ENCODE measurements at places on chromosomes 11 and 22. TPM values are rescaled to one million over a fixed set of nuclear protein-coding genes. Genes with fewer than 3 reads are reported as not detected.

DNA sequence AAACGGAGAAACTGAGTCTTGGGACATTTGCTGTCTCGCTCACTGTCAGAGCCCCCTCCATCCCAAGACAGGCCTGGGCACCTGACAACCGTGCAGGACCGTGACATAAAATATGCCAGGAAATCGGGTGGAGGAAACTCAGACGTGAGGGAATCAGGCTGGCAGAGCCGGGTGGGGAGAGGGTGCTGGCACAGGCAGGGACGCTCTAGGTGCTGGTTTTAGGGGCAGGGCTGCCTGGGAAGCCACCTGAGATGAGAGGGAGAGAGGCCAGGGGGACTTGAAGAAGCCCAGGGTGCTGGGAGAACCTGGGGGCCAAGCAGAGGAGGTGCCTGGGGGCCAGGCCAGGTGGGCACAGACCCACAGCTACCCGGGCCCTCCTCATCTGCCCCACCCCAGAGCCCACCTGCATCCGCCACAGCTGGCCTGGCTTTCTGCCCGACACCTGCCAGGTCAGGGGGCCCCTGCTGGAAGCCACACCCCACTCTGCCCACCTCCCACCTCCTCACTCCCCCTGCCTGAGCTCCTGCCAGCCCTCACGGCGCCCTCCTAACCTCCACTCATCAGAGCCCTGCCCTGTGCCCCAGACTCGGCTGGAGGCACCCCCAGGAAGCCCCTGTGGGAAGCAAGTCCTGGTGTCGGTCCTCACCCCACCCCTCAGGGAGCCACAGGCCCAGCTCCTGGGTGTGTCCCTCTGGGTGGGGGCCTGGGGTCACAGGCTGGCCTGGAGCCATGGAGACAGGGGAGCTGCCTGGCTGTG, 27.3 kb upstream of the MUC5AC start:
- DNase-seq = peak; percentile 43

- DNase-seq = no peak
Measured at GRCh38 chr11:114095899-114096298, 36.4 kb downstream of the ZBTB16 start.

- DNase-seq = no peak
Measured at GRCh38 chr11:120340529-120340928, 4.3 kb downstream of the ARHGEF12 start.

DNA sequence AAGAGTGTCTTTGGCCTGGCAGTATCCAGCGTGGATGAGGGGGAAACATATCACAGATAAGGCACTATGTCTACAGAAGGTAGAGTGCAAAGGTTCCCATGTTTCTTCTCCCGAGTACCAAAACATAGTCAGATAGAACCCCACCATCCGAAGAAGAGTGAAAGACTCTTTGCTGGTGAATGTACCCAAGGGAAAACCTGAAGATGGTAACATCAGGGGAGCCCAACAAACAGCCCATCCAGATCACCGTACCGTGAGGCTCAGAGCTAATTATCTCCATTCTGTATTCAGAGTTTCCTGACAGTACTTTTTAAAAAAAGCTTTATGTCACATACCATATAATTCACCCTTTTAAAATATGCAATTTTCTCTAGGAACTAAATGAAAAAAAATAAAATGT, 44.4 kb downstream of the RAB30 start:
- no peak for DNase-seq

DNA sequence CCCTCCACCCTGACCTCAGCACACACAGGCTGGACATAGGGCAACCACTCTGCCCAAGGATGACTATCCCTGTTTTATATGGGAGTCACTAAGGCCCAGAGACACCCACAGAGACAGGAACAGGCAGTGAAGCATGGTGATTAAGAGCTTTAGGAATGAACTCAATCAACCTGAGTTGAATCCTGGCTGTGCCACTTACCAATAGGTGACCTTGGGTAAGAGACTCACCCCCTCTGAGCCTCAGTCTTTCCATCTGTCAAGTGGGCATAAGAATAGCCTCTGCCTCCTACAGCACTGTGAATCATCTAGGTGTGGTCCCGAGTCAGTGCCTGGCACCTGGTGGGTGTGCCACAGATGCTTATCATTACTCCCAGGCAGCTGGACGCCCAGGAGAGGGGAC, 6.8 kb downstream of the CRYBB1 start:
- DNase-seq = no peak

DNA sequence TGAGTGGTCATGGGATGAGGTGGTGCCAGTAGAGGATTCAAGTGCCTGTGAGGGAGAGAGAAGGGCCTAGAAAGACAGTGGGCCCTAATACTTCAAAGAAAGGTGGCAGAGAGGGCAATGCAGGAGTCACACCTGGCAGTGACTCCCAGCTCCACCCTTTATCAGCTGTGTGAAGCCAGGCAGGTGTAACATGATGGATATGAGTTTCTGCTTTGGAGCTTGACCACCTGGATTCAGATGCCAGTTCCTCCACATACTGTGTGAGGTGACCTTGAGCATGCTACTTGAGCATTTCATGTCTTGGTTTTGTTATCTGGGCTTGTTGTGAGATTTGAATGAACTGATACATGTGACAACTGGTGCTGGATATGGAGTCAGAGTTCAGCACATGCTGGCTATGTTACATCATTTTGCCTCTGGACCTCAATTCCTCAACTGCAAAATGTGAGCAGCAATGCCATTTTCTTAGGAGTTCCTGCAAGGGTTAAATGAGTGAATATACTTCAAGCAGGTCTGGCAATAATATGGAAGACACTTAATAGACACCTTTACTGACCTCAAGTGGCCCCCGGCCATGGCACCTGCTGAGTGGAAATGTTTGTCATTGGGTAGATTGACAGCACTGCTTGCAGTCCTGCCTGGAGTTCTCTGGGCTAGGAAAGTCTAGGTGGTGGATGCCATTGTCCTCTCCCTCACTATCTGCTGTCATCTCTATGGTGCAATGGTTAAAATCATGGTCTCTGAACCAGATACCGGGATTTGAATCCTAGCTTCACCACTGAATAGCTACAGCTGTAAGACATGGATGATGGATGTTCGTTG, 83.3 kb downstream of the MICAL2 start:
- DNase-seq = no peak

GRCh38 chr11:66953081-66953833, 4.9 kb downstream of the PC start:
- no peak for DNase-seq

- no peak for DNase-seq
Measured at GRCh38 chr22:32590556-32590955, 115.9 kb downstream of the FBXO7 start.

GRCh38 chr11:76663912-76664440, 6.6 kb downstream of the LRRC32 start:
- peak; percentile 22 for DNase-seq

GRCh38 chr11:127926721-127927120, 660.6 kb downstream of the ETS1 start:
- no peak for DNase-seq

GRCh38 chr22:46425016-46425415, 89.5 kb downstream of the TRMU start:
- DNase-seq = no peak

DNA sequence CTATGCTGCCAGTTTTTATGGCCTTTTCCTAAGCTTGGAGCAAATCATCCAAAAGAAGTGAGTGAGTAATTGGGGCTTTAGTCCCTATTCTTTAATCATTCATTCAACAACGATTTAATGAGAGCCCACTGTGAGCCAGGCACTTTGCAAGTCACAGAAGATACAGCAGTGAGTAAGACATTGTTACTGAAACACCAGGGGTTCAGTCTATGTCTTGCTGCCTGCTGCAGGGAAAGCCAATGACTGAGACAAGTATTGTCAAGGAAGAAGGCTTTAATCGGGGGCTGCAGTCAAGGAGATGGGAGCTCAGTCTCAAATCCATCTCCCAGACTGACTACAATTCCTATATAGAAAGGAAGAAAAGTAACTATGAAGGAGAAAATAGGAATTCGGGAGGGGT, 228.3 kb downstream of the FAM181B start:
- no peak for DNase-seq

DNA sequence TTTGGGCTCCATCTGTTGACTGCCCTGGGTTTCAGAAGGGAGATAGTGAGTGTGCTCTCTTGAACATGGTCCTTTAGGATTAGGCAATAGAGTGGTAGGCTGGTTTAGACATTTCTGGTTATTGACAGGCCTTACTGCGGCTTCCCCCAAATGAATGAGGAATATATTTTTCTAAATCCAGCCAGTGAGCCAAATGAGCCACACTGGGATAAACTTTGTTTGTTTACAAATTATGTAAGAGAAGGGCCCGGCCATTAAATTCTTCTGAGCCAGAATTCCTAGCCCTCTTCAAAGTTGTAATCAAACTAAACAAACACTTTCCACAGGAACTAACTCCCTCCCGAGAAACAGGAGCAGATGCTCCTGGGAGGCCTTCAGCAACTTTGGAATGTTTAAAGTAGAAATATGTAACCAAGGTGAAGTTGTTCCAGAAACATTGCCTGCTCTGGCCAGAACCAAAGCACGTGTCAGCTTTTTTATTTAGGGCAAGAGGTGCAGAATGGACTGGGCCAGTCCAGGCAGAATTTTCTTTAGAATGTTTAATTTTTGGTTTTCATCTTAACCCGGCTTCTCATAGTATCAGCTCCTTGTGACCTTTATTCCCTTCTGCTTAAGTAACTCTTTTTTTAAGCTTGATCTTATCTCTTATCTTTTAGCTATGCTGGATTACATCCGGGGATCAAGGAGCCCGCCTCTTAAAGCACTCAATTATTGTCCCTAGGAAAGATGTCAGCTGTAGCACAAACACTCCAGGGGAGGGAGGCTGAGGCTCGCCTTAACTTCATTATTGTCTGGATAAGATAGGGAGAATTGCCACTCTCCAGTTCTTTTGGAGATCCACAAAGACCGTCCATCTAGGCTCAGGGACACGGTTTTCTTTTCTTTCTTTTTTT, 28.7 kb downstream of the ZNRF3 start:
- DNase-seq = no peak

DNA sequence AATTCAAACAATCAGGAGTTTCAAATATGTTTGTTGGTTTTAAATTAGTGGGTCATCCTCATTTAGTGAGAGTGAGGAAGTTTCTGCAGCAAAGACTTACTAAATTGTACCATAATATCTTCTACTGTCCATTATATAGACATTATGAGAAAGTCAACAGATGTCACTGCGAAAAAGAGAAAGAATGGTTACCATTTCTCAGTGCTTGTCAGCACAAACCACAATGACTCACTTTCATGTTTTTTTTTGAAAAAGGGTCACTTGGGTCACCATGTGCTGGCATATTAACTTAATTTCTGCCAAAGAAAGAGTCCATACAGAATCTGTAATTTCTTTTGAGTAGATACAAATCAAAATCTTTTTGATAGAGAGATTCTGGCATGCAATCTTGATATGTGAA, 924.6 kb upstream of the FAT3 start:
- DNase-seq = no peak

DNA sequence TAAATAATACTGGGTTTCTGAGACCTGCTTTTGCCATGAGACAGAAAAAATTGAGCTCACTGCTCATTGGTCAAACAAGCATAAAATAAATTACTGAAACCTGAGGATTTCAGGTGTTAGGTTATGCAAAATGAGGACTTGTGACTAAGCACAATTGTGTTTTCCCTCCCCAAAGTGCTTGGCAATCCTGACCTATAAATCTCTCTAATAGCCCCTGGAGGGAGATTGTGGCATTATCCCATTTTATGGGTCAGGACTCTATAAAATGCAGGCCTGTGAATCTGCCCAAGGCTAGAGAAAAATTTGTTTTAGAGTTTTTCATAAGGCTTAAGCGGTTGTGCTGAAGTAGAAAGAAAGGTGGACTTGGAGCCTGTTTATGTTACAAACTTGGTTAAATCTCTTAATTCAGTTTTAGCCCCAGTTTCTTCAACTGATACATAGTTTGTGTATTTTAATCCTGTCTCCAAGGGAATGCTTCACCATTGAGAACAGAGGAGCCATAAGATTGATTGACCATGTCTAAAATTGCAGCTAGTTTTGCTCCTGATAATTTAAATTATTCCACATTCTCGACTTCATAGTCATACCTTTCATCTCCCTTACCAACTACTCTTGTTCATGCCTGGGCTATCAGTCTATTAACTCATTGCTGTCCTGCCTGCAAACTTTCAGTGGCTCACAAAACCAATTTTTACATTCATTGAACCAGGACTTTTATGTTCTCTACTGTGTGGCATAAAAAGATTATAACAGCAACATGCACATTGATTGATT, 63.6 kb upstream of the LRRC4C start:
- DNase-seq = no peak

DNA sequence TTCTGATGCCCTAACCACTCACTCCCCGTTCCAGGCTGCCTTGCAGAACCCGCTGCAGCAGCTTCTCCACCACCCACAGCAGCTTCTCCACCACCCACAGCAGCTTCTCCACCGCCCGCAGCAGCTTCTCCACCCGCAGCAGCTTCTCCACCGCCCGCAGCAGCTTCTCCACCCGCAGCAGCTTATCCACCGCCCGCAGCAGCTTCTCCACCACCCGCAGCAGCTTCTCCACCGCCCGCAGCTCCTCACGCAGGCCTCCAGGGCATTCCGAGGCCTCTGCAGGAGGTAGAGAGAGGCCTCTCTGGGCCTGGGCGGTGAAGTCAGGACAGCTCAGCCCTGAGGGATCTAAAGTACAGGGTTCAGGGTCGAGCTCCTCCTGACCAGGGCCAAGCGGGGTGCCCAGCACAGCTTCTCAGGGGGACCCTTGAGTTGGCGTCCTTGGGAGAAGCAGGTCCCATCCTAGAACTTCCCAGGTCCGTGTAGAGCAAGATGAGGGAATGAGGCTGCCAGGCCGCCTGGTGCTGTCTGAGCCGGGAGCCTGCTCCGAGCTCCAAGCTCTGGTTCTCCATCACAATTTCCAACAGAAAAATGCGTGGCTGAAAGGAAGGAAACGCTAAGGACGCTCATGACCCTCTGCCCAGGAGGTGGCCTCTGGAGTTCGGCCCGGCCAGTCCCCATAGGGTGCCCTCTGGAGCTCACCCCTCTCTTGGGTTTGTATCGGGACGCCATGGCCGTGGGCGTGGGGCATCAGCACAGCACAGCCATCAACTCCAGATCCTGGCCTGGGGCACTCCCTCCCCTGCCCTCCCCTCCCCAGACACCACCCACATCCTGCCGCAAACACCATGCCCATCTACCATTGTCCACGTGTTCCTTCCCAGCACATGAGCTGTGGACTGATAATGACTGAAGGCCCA, 528.6 kb downstream of the BRD1 start:
- DNase-seq = peak; percentile 24

DNA sequence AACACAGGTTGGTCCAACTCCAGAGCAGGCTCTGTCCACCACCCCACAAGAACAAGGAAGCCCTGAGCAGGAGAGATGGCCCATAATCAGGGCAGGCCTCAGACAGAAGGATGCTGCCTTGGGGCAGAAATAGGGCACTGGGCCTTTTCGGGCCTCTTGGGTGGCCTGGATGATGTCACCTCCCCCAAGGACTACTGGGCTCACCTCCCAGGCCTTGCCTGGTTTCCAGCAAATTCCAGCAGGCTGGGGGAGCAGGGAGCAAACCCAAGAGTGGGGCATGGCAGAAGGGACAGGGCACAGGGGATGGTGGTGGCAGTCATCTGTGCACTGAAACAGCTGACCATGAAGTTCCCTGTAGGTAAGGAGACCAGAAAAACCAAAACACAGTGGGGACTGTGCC, 5.3 kb upstream of the NAA40 start:
- DNase-seq = no peak

The PNPLA3 gene
- 2.9 TPM for total RNA-seq

The VPS26B gene
- total RNA-seq = 34.4 TPM

The SSTR3 gene
- not detected for total RNA-seq

The CFAP300 gene
- total RNA-seq = 2.0 TPM

The SEC14L2 gene
- 5.3 TPM for total RNA-seq

The GAL3ST1 gene
- 1.3 TPM for total RNA-seq

The CABP4 gene
- total RNA-seq = 10.7 TPM

The SLC5A4 gene
- 1.3 TPM for total RNA-seq

The SYT12 gene
- total RNA-seq = 30.3 TPM

Data from breast epithelium (tissue), 4 donors.